ENCODE measurements at places on chromosomes 2 and 18. TPM values are rescaled to one million over a fixed set of nuclear protein-coding genes. Genes with fewer than 3 reads are reported as not detected.
A peak's percentile ranks its signal among the peaks of the same experiment; 100 is the strongest.

- peak overlapping the region; percentile 93 for H3K4me3 ChIP-seq
- H3K27me3 ChIP-seq = no peaks in the 10 kb centered on the region
- H3K36me3 ChIP-seq = no peaks in the 10 kb centered on the region
- H3K4me1 ChIP-seq = peaks cover 10% of the 10 kb centered on the region
Observed at GRCh38 chr2:32009516-32010256, 1.1 kb downstream of the MEMO1 start.

GRCh38 chr2:235504441-235505180 is 10.8 kb downstream of the AGAP1 start:
- H3K27me3 ChIP-seq = no peaks in the 10 kb centered on the region
- H3K4me3 ChIP-seq = no peak overlapping the region
- no peaks in the 10 kb centered on the region for H3K36me3 ChIP-seq
- H3K27ac ChIP-seq = peak overlapping the region; percentile 74
- DNase-seq = no peak
- H3K4me1 ChIP-seq = peaks cover 69% of the 10 kb centered on the region

GRCh38 chr2:145199827-145200706 is 680.1 kb upstream of the ZEB2 start:
- no peaks in the 10 kb centered on the region for H3K27me3 ChIP-seq
- H3K27ac ChIP-seq = no peak overlapping the region
- no peak overlapping the region for H3K4me3 ChIP-seq
- peaks cover 6% of the 10 kb centered on the region for H3K4me1 ChIP-seq
- H3K36me3 ChIP-seq = no peaks in the 10 kb centered on the region

GRCh38 chr18:54702686-54703085 is 111.6 kb downstream of the DYNAP start:
- DNase-seq = no peak
- H3K4me3 ChIP-seq = no peak overlapping the region
- H3K4me1 ChIP-seq = no peaks in the 10 kb centered on the region
- no peak overlapping the region for H3K27ac ChIP-seq
- no peaks in the 10 kb centered on the region for H3K36me3 ChIP-seq

- no peak overlapping the region for H3K27ac ChIP-seq
- H3K36me3 ChIP-seq = no peaks in the 10 kb centered on the region
- H3K4me1 ChIP-seq = peaks cover 14% of the 10 kb centered on the region
- DNase-seq = no peak
Observed at GRCh38 chr2:196590286-196590685, 49.2 kb upstream of the CCDC150 start.

- DNase-seq = no peak
- no peak overlapping the region for H3K27ac ChIP-seq
- H3K4me1 ChIP-seq = 0 out of 2 replicates have a peak, but pooled peaks cover 7% of the 10 kb centered on the region
Observed at GRCh38 chr2:28035163-28035690, 144.7 kb downstream of the BABAM2 start.

DNA sequence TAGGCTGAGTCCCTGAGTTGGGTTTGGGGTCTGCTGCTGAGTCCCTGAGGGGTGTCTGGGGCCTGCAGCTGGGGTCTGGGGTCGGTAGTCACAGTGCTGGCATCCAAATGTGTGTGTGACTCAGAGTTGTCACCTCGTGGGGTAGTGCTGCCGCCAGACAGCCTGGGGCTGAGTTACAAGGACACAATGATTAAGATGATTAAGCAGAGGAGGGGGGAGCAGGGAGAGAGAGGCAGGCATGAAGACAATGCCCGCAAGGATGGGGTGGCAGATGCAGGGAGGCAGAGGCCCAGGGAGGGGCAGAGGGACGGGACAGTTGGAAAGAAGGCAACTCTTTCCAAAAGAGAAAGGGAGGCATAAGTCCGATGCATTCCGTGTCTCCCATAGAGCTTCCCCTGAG is 120.2 kb downstream of the CELF4 start:
- no peaks in the 10 kb centered on the region for H3K36me3 ChIP-seq
- DNase-seq = no peak
- H3K27me3 ChIP-seq = no peaks in the 10 kb centered on the region

DNA sequence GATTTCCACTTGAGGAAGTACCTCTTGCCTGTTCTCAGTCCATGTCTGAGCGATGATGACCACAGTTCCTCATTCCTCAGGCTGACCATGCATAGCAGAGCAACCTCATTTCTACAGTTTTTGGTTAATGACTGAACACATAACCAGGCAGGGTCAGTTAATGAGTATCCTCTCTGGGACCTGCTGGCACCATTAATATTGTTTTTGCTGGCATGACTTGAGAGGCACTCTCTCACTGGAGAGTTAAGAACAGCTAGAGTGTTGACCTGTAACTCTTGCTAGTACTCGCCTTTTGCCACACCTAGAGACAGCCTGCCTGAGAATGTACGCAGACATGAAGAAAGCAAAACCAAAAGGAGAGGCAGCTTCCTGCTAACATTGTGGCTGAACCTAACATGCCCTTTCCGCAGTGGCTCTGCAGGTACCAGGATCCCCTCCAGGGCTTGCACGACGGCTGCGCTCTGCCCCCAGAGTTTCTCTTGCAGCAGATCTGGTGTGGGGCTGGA is 23.9 kb downstream of the PECR start:
- H3K27me3 ChIP-seq = no peaks in the 10 kb centered on the region
- peak overlapping the region; percentile 30 for H3K27ac ChIP-seq
- no peak overlapping the region for H3K4me3 ChIP-seq

GRCh38 chr2:213122725-213123124 is 28.7 kb downstream of the IKZF2 start:
- no peaks in the 10 kb centered on the region for H3K36me3 ChIP-seq
- no peaks in the 10 kb centered on the region for H3K27me3 ChIP-seq
- no peak for DNase-seq
- 0 out of 2 replicates have a peak, but pooled peaks cover 9% of the 10 kb centered on the region for H3K4me1 ChIP-seq
- H3K27ac ChIP-seq = no peak overlapping the region
- no peak overlapping the region for H3K4me3 ChIP-seq

- no peak overlapping the region for H3K4me3 ChIP-seq
- H3K27ac ChIP-seq = no peak overlapping the region
- no peak for DNase-seq
- H3K36me3 ChIP-seq = no peaks in the 10 kb centered on the region
Observed at GRCh38 chr2:234464291-234464645, 32.6 kb downstream of the ARL4C start.

DNA sequence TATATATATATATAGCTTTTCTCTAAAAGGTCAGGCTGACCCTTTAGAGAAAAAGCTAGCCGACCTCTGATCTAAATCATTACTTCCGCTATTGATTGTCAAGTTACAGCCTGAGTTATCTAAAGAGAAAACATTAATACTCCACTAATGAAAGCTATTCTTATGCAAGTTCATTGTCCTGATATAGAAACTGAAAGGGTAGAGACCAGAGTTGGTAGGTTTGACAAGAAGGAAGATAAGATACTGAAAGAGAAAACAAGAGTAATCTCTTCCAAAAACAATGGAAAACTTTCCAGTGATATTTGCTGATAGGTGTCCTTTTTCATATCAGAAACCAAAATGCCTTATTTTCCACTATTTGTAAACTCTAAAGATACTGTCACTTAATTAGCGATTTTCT is 62.8 kb upstream of the SLC39A10 start:
- peak overlapping the region; percentile 16 for H3K27ac ChIP-seq
- H3K4me1 ChIP-seq = peaks cover 75% of the 10 kb centered on the region
- no peaks in the 10 kb centered on the region for H3K27me3 ChIP-seq
- H3K4me3 ChIP-seq = peak overlapping the region; percentile 20
- H3K36me3 ChIP-seq = no peaks in the 10 kb centered on the region
- DNase-seq = no peak

DNA sequence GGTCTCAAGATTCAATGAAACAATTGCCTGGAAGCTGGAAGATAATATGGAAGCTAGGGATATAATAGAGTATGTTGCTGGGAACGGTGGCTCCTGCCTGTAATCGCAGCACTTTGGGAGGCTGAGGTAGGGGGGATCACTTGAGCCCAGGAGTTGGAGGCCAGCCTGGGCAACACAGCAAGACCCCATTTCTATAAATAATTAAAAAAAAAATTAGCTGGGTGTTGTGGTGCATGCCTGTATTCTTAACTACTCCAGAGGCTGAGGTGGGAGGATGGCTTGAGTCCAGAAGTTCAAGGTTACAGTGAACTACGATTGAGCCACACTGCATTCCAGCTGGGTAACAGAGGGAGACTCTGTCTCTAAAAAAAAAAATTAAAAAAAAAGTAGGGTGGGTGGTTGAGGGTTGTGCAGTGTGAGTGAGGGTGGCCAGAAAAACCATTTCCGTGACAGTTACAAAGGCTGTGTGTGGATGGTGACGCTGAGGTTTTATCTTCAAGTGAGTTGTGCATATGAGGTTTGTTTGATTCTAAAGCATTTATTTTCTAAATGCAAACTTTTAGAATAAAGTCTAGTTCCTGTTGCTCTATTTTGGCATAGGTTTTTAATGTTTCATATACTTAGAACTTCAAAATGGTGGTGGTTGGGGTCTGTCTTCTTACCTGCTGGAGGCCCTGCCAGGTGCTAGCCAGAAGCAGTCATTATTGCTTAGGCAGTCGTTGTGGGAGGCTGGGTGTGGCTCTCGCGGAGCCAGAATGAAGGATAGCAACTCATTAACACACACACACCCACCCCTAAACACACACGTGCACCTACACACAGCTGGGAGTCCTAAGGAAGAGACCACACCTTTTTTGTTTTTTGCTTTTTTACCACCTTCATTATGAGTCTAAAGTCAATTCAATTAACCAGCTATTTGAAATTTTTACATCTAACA is 4.7 kb upstream of the IL1R2 start:
- no peaks in the 10 kb centered on the region for H3K36me3 ChIP-seq
- no peak overlapping the region for H3K4me3 ChIP-seq
- no peaks in the 10 kb centered on the region for H3K27me3 ChIP-seq
- no peak overlapping the region for H3K27ac ChIP-seq
- no peaks in the 10 kb centered on the region for H3K4me1 ChIP-seq
- DNase-seq = no peak

- no peak for DNase-seq
- H3K27ac ChIP-seq = no peak overlapping the region
- H3K27me3 ChIP-seq = no peaks in the 10 kb centered on the region
- peaks cover 36% of the 10 kb centered on the region for H3K4me1 ChIP-seq
- no peak overlapping the region for H3K4me3 ChIP-seq
Observed at GRCh38 chr2:205701509-205701908, 19.2 kb downstream of the NRP2 start.

DNA sequence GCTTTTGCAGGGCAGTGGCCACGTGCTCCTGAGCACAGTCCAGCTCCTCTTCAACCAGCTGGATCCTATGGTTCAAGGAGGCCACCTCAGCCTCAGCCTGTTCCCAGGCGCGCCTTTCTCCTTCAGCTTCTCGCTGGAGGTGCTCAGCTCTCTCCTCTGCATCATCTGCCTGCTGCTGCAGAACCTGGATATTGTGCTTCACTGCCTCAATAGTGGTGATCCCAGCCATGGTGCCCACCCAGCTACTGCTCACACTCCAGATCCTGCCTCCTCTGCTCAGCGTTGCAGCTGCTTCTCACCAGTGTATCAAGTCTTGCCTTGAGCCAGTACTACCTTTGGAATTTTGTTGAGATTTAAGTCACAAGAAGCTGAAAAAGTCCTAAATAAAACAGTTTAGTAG is 67.9 kb downstream of the ASXL2 start:
- H3K4me3 ChIP-seq = no peak overlapping the region
- H3K36me3 ChIP-seq = peaks cover 8% of the 10 kb centered on the region
- no peaks in the 10 kb centered on the region for H3K27me3 ChIP-seq
- no peak overlapping the region for H3K27ac ChIP-seq
- no peak for DNase-seq

GRCh38 chr18:27887287-27887686 is 289.6 kb downstream of the CDH2 start:
- no peaks in the 10 kb centered on the region for H3K4me1 ChIP-seq
- H3K27me3 ChIP-seq = no peaks in the 10 kb centered on the region
- H3K27ac ChIP-seq = no peak overlapping the region
- DNase-seq = no peak
- H3K4me3 ChIP-seq = no peak overlapping the region

DNA sequence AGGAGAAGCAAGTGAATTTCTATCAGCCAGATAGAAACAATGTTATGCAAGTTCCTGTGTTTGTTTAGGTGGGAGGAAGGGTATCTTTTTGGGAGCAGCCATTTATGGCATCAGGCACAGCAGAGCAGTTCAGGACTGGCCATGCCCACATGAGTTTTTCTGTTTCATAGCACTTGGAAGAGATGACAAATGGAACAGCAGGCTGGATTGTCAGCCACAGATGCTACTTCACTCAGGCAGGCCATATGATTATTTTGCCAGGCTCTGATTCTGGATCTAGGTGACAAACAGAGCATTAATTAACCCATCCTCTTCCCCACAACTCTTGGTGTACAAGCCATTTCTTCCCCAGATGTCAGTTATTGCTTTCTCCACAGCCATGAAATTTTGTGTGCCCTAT is 63.8 kb downstream of the GALNT13 start:
- H3K27ac ChIP-seq = no peak overlapping the region
- no peaks in the 10 kb centered on the region for H3K27me3 ChIP-seq
- H3K4me1 ChIP-seq = no peaks in the 10 kb centered on the region
- no peaks in the 10 kb centered on the region for H3K36me3 ChIP-seq

DNA sequence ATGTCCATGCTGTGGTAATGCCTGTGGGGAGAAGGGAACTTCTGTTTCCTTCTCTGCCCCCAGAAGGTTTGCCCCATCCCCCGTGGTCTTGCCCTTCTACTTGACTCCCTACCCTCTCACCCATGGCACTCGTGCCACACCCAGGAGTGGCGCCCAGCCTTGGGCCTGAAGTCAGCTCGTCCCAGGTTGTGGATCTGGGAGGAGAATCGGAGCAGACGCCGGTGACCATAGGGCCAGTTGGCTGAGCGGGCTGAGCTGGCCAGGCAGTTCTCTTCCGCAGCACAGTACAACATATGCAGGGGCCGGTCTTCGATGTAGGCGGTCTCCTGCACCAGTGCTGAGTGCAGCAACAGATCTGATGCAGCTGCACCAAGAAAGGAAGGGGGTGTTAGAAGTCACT is 4.7 kb downstream of the HTRA2 start:
- H3K4me1 ChIP-seq = no peaks in the 10 kb centered on the region
- H3K36me3 ChIP-seq = no peaks in the 10 kb centered on the region
- H3K4me3 ChIP-seq = no peak overlapping the region

DNA sequence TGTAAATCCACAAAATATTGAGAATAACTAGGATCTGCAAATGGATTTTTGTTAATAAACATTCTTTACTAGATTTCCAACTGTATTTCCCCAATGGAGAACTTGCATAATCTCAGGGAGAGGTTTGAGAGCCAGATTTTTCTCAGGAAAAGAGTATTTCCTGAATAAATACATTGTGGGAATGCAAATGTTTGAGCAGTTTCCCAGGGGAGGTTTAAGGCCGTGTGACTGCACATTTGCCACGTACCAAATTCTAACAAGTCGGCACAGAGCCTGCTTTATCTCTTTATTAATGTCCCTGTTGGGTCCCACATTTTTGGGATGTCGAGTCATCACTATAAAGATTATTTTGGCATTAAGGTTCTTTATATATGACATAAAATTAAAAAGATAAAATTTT is 27.0 kb downstream of the TFPI start:
- no peaks in the 10 kb centered on the region for H3K27me3 ChIP-seq
- no peak overlapping the region for H3K27ac ChIP-seq
- H3K36me3 ChIP-seq = no peaks in the 10 kb centered on the region
- no peak overlapping the region for H3K4me3 ChIP-seq

- H3K27ac ChIP-seq = no peak overlapping the region
- H3K4me1 ChIP-seq = no peaks in the 10 kb centered on the region
- H3K4me3 ChIP-seq = no peak overlapping the region
- H3K36me3 ChIP-seq = peaks cover 27% of the 10 kb centered on the region
- no peak for DNase-seq
Observed at GRCh38 chr2:55309446-55309845, 40.4 kb upstream of the MTIF2 start.

Gene MPPE1
- total RNA-seq = 18.8 TPM

Gene PUM2
- 94.1 TPM for total RNA-seq

Gene SERPINB4
- 1.1 TPM for total RNA-seq

Gene UPP2
- not detected for total RNA-seq

Gene C1QL2
- 0.69 TPM for total RNA-seq

Gene MAB21L4
- total RNA-seq = not detected

Gene FBXO36
- total RNA-seq = 9.0 TPM

Gene LRRC30
- not detected for total RNA-seq

Gene KCNS3
- 62.4 TPM for total RNA-seq

Measured in GM23338 (cell line).